ENCODE measurements at places on chromosomes 7 and 10.

DNA sequence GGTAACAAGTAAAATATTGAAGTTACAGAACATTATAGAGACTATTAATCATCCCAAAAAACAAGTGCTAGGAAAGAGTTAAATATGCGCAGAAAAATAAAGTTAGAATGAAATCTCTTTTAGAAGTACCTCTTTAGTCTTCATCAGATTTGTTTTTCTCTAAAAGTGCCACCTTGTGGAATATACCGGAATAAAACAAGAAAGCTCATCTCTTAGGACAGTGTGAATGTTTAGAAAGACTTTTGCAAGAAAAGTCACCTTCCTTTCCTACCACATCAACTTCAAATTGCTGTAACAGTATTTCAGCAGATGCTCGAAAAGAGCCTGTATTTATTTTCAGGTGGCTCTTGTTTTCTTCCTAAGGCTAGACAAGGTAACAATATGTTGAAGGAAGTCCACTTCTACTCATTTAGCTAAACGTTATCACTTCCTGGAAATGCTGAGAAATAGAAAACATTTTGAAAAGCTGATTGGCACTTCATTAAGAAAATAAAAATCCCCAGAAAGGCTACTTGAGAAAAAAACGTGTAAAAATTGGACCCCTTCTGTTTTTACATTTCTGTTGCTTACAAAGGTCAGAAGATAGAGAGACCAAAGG lies 19.8 kb upstream of the FAM133B start:
- DNase-seq = no peak

DNA sequence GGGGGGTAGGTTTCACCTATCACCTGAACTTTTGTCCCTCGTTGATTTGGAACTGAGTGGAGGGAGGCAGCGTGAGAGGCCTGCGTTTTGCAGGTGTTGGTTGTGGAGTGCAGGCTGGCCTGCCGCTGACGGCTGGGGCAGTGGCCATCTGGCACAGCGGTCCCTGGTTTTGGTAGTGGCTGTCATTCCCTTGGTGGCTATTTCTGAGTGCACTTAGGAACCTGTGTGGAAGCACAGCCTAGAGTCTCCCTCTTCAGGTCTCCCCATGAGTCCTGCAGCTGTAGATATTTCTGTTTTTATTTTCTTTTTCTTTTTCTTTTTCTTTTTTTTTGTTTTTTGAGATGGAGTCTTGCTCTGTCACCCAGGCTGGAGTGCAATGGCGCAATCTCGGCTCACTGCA lies 129.2 kb downstream of the CUL2 start:
- DNase-seq = peak; percentile 44

GRCh38 chr10:105243381-105243780 lies 602.3 kb downstream of the SORCS3 start:
- DNase-seq = no peak

DNA sequence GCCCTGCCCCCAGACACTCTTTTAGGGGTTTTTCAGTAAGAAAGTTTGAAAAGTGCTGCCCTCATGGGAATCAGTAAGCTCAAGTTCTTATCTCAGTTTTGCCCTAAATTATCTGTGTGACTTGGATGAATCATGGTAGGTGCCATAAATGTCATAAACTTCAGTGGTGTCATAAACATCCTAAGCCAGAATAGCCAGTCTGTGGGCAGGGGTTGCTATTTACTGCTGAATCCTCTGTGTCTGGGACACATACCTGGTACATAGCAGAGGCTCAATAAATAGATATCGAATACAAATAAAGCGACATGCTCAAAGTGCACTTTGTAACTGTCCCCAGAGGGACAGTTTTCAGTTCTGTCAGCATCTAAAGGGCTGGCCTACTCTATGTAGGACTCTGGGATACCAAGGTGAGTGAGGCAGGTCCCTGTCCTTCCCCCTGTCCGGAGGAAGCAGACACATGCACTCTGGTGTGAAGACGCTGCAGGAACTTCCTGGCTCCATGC lies 502.1 kb downstream of the RPS24 start:
- DNase-seq = no peak

DNA sequence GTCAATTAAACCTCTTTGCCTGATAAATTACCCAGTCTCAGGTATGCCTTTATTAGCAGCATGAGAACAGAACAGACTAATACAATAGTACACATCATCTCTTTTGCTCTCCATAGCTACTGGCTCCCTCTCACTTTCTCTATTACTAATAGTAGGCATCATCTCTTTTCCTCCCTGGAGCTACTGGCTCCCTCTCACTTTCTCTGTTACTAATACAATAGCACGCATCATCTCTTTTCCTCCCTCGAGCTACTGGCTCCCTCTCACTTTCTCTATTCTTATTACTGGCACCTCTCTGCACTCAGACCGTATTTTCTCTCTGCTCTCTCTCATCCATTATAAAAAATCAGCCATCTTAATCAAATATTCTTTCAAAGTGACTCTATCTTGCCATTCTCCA lies 37.1 kb downstream of the SLC25A13 start:
- DNase-seq = no peak

GRCh38 chr10:11548065-11548767 lies 63.2 kb downstream of the USP6NL start:
- DNase-seq = no peak

DNA sequence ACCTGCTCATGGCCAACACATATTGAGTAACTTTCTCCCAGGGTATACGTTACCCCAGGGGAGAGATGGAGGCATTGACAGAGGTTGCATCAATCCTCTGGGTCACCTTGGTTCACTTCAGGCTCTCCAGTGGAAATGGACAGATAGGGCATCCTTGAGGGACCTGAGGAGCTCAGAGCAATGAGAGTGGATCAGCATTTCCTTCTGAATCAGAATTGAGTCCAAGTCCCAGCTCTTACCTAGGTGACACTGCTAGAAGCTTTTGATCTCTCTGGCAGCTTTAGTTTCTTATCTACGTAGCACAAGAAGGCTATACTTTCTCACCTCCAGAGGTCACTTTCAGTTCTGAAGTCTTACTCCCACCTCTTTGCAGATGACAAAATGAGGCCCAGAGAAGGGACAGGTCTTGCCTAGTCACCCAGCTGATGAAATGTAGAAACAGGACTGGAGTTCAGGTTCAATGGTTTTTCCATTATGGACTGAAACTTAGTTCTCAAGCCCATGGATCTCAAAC lies 35.2 kb downstream of the PANK1 start:
- DNase-seq = no peak

DNA sequence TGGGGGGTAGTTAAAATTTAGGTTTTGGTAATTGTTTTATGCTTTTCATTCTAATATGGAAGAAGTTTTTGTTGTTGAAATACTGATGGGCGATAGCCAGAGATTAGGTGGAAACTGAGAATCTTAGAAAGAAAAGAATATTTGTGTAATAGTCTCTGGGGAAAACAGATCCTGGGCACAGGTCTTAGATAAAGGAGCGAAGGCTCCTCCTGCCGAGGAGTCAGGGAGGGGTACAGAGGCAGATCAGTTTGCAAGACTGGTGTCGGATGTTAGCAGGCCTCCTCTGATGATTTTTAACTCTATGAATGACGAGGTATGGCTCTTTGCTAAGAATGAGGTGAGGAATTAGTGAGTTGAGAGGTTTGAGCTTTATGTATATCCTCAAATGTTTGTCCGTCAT lies 339.7 kb downstream of the HGF start:
- no peak for DNase-seq

DNA sequence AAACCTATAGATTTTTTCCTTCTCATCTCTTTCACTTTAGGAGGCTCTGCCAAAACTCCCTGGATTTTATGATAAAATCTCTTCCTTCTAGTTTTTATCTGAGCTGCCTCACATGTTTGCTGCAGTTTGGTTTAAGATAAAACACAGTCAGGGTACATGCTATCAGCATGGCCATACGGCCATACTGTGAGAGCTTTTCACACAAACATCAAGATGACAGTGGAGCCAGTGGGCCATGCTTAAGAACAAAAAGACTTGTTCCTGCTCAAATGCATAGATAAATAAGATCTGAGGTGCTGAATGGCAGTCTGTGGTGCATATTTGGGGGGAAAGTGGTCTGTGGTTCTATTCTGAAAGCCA lies 91.0 kb downstream of the ELMO1 start:
- DNase-seq = no peak

GRCh38 chr7:40549372-40550039 lies 414.7 kb downstream of the SUGCT start:
- DNase-seq = no peak

- no peak for DNase-seq
These were observed 39.0 kb downstream of the RAB11FIP2 start for GRCh38 chr10:118007773-118008172.

DNA sequence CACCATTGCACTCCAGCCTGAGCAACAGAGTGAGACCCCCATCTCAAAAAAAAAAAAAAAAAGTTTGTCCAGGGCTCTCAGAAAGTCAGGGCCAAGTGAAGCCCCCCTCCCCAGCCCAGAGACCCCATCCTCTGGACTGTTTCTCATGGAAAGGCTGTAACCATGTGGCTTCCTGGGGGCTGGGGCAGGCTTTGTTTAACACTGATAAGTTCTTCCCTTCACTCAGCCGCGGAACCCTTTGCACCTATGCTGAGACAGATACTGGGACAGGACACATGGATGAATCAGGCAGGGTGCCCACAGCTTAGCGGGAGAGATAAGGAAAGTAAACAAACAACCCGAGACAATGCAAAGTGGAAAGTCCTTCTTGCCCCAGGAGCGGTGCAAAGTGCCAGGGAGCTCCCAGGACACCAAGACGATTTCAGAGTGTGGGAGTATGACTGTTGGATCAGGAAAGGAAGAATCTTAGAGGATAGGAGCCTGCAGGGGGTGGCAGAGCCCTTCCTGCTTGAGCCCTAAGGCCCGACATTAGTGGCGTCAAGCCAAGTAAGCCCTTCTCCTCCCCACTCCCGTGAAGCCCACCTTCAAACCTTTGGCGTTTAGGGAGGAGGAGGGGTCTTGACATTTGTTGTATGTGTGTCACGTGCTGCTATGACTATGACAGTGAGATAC lies 11.6 kb downstream of the MLXIPL start:
- no peak for DNase-seq

DNA sequence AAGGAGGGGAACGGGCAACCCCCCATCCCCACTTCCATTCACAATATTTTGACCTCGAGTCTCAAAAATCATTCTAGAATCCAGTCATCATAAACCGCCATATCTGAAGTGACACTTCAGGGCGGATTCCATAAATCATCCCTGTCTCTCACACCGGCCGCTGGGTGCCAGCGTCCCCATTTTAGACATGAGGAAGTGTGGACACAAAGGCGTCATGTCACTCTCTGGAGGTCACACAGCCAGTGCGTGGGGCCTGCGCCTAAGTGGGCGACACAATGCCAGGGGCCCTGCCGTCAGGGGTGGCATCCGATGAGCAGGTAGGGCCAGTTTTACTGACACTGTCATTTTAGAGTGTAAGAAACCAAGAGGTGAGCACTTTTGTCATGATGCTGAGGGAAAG lies 19.5 kb downstream of the KCNH2 start:
- DNase-seq = no peak

DNA sequence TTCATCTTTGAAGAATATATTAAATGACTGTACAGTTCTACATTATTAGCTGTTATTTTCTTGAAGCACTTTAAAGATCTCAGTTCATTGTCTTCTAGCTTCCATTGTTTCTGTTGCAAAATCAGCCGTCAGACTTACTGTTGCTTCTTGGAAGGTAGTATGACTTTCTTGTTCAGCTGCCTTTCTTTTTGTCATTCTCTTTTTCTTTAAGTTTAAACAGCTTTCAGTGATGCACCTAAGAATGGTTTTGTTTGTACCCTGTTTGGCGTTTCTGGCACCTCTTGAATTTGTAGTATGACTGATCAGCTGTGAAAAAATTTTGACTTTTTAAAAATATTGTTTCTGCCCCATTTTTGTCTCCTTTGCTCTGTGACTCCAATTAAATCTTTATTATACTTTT lies 9.3 kb downstream of the MKLN1 start:
- DNase-seq = no peak

DNA sequence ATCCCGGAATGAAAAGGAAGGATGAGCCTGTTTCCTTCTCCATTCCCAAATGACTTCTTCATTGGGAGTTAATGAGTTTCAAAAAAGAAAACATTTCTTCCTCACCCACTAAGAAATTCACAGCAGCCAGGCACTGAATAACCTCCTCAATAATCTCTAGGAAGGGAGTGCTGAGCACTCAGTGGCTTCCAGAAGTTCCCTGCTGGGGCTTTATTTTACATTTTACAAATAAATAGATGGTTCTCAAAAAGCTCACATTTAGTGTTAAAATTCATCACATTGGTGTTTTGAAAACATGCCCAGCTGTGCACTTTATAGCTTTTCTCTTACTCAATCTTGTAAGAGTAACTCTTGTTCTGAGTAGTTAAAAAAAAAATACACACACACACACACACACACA lies 148.9 kb upstream of the PFKP start:
- DNase-seq = no peak

DNA sequence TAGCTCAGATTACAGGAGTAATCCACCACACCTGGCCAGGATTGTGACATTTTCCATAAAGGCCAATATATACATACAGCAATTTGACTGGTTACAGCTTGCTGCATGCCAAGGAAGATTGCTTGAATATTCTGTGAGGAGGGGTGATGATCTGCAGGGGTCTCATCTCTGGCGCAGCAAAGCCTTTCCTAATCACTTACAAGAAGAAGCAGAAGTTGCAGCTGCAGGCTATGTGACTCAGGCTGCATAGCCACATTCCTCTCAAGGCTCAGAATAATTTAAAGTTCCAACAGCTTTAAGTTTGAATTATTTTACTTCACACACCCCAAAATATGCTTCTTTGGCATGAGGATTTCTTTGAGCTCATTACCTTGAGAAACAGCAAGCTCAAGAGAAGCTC lies 11.4 kb upstream of the RASGEF1A start:
- no peak for DNase-seq

DNA sequence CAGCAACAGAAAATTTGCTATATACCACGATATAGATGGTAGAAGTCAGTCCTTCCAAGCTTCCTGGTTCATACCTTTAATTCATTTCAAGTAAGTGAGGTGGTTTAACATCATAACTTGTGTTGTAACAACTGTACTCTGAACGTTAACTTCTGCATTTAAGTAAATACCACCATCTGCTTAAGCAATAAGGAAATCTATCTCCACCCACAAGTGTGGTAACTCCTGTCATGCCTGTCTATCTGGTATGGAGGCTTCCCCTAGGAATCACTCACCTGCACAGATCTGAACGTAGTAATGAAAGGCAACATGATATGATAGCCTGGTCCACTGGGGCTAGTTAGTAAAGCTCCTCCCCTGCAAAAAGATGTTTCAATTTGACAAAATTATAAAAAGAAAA lies 2.3 kb downstream of the ERLIN1 start:
- no peak for DNase-seq

- DNase-seq = peak; percentile 66
These were observed 2.7 kb downstream of the DLX5 start for GRCh38 chr7:97021747-97022490.

DNA sequence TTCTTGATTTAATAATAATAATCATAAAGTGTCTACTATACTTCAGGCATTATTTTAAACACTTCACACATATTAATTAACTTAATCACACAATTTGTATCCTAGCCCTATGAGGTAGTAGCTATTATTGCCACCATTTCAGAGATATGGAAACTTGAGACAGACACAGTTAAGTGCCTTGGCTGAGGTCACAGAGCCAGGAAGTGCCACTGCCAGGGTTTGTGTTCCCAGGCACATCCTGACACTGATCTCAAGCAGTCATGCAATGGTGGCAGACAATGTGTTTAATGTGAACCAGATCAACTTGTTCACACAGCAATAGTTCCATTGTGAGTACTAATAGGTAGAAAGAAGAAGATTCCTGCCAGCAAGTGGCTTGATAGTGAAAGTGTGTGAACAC lies 666.0 kb downstream of the SUGCT start:
- no peak for DNase-seq

- DNase-seq = no peak
These were observed 222.5 kb upstream of the PITRM1 start for GRCh38 chr10:3395041-3395440.

Measured in spleen (tissue), 13 donors.